ENCODE measurements at places on chromosomes 5 and 9. TPM values are rescaled to one million over a fixed set of nuclear protein-coding genes. Genes with fewer than 3 reads are reported as not detected.

Gene STKLD1
- not detected for total RNA-seq

Gene EGFLAM
- 0.13 TPM for total RNA-seq

Gene DRD1
- total RNA-seq = not detected

Gene DNLZ
- total RNA-seq = 36.6 TPM

GRCh38 chr9:90821697-90822096, 20.1 kb downstream of the SYK start:
- peak; percentile 36 for DNase-seq

DNA sequence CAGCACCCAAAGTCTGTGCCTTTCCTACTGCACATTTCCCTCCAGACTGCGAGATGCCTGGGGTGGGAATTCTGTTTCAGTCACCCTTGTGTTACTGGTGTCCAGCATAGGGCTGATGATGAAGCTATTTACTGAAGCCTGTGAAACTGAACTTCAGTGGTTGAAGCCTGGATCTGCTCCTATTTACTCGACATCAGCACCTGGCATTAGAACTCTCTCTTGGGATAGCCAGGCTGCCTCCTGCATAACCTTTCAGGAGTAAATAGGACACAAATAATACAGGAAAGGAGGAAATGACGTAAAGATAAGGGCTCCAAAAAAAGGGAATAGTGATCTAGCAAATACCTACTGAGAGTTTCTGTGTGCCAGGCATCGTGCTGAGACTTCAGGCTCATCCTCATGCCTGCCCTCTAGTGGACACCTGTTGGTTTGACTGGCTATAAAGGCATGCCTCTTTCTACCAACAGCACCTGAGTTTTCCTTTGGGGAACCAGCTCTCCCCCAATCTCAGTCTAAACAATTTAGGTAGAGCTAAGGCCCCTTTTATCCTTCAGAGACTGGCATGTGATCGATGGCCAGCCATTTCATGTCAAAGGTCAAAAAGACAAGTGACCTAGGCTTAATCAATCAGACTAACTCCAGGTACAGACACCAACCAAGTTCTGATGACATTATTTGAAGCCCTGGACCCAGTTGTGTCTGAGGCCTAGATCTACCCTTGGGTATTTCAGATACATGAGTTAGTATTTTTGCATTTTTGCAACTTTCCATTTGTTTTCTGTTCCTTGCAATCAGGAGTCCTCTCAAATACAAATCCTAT, 192.1 kb upstream of the TRIM32 start:
- DNase-seq = no peak

DNA sequence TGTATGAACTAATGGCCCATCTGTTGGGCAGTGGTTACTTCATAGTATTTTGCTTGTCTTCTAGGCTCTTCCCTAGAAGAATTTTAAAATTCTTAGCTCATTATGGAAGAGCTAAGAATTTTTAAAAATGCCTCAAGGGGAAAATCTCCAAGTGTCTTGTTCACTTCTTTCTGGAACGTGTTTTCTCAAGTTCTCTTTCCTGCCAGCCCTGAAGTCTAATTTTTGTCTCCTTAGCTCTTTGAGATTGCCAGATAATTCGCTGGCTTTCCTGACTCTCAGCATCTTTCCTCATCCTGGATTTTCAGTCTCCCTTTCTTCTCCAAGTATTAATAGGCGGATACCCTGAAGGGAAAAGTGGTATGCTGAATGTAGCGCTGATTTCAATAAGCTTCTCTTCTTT, 395.4 kb downstream of the ARRDC3 start:
- no peak for DNase-seq

- no peak for DNase-seq
These were observed 135.8 kb downstream of the SNCAIP start for GRCh38 chr5:122447879-122448278.

GRCh38 chr5:170190436-170191134, 42.2 kb upstream of the C5orf58 start:
- DNase-seq = no peak

DNA sequence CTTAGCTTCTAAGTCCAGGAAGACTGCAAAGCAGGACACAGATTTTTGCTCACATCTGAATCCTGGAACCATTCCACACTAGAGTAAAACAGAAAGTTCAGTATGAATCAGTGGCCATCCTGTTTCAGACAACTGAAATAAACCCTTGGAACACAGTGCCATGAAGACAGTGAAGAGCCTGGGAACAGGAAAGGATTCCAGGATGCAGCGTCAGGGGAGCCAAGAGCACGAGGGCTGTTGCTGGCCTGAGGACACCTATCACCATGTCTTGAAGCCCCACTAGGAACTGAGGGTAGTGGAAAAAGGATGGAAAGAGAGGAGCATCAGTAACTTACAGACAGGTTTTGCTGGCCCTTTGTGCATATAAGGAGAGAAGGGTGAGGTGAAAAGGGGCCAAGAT, 115.3 kb upstream of the FSTL4 start:
- DNase-seq = no peak

DNA sequence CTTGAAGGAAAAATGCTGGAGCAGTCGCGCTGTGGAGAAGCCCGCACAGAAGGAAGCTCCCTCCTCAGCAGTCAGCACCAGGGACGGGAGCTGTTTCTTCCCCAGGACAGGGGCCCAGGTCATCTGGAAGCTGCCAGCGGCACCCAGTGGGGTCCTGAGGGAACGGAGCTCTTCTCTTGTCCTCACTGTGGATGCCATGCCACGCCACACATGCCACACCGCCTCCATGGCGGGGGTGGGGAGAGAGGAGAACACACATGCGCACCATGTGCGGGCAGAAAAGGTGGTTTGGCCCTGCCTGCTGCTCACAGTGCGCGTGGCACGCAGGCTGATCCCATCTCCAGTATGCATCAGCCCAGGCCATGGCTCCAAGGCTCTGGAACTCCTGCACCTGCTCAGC, 41.7 kb upstream of the ZNF354B start:
- no peak for DNase-seq

DNA sequence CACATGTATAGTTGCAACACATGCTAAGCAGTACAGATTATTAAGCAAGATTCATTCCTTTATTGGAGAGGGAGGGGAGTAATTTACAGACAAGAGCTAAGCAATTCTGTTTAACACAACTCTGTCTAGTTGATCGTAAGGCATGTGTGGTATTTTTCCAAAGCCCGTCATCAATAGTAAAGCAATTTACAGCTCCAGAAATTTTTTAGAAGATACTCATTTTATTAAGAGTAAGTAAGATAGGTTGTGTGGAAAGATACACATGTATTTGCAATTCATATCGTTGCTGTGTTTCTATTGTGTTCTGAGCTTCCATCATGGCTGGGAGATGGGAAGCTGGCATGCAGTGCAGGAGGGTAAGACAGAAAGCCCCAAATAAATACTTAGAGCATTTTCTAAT, 289.2 kb upstream of the TMEM161B start:
- DNase-seq = no peak

- peak; percentile 35 for DNase-seq
These were observed 118.4 kb upstream of the PRSS3 start for GRCh38 chr9:33676746-33677505.

GRCh38 chr9:6089300-6089699, 73.9 kb upstream of the RANBP6 start:
- DNase-seq = no peak

- DNase-seq = no peak
These were observed 192.1 kb downstream of the COMMD10 start for GRCh38 chr5:116276952-116277351.

GRCh38 chr9:133060417-133060841, 1.4 kb upstream of the CEL start:
- DNase-seq = no peak

- no peak for DNase-seq
These were observed 60.4 kb downstream of the COL15A1 start for GRCh38 chr9:99004115-99004514.

GRCh38 chr9:120366644-120367019, 213.3 kb downstream of the CDK5RAP2 start:
- peak; percentile 94 for DNase-seq

DNA sequence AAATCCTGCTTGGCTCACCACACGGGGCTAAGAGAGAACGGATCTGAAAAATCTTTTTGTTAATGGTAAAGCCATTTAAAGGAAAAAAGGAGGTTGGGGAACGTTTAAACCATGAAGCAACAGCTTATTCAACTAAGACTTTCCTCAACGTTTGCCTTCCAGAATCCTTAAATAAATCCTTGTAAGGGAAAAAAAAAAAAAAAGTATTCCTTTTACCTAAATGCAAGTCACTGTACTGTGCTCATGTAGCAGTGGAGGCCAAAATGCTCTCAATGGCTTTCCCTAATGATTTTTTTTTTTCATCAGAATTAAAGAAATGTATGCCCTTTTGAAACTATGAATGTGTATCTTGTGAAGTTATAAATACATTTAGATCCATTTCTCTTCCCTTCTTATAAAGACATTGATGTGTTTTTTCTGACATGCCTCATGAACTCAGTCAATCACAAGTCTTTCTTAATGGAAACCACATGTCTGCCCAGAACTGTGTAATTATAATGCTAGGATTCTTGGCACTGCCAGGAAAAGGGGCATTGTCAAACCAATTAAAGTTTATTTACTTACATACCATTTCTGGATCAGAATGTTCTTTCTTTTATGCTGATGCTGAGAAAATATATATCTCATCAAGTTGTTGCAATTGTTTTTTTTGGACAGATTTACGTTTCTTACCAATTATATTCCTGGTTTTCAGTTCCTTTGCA, 107.5 kb downstream of the EBF1 start:
- DNase-seq = no peak

DNA sequence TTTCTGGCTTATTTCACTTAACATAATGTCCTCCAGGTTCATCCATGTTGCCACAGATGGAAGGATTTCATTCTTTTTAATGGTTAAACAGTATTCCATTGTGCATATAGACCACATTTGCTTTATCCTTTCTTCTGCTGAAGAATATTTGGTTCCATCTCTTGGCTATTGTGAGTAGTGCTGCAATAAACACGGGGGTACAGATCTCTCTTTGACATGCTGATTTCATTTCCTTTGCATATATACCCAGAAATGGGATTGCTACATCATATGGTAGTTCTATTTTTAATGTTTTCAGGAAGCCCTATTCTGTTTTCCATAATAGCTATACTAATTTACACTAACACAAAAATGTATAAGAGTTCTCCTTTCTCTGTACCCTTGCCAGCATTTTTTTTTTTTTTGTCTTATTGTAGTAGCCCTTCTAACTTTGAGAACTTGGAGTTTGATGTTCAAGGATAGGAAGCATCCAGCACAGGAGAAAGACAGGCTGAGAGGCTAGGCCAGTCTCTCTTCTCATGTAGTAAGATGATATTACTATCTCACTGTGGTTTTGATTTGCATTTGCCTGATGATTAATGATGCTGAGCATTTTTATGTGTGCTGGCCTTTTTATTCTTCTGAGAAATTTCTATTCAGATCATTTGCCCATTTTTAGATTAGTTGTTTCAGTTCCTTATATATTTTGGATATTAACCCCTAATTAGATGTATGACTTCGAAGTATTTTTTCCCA, 592.2 kb upstream of the ZNF608 start:
- DNase-seq = no peak

GRCh38 chr5:173020643-173021042, 35.5 kb upstream of the CREBRF start:
- no peak for DNase-seq

DNA sequence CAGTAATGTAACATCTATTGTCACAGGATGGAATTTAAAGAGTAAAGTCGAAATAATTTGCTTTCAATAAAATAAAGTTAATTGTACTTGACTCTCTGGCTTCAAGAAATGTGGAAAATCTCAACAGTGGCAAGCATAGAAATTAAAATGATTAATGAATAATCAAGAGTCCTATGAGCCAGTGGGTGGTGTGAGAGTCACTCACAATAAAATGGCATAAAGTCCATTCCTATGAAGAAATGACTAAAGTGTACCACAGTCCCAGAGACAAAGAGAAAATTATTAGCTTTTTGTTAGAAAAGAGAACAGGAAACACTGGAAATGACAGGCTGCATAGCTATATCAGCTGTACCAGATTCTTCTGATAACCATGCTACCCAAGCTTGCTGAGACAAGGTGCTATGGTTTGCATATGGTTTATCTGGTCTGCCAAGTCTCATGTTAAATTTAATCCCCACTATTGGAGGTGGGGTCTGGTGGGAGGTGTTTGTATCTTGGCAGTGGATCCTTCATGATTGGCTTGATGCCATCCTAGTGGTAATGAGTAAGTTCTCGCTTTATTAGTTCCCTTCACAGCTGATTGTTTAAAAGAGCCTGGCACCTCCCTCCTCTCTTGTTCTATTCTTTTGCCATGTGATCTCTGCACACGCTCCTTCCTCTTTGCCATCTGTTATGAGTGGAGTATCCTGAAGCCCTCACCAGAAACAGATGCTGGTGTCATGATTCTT, 647.7 kb upstream of the ITGA1 start:
- DNase-seq = no peak

- DNase-seq = no peak
These were observed 51.9 kb downstream of the MAPKAP1 start for GRCh38 chr9:125655066-125655633.

DNA sequence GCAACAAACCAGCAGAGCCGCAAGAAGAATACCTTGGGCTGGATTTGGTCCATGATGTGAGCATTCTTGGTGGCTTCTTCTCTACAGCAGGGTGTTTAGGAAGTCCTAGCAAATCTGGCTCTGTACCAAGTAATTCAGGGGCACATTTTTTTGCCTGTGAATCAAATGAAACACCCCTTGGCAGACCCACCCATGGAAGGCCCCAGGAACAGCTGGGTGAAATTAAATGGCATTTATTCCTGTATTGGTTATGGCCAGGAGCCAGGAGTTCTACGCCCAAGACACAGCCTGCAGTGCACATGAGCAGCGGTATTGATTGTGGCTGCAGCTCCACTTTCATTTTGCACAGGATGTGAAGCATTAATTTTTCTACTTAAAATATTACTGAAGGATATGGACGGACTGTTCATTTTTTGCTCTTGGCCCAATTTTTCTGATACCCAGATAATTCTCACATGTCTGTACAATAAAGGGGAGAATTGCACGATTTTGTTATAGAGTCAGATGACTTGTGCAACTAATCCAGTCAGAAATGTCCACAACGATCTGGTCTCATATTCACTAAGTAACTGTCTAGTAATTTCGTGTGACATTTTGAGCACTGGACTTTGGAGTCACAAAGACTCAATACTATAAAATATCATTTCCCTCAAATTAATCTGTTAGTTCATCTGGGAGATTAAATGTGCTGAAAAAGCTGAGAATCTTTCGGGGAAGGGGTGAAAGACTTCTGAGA, 120.7 kb upstream of the APC start:
- DNase-seq = no peak

GRCh38 chr9:122095010-122095767, 2.1 kb upstream of the TTLL11 start:
- peak; percentile 47 for DNase-seq

- DNase-seq = no peak
These were observed 75.5 kb downstream of the PALM2AKAP2 start for GRCh38 chr9:109855540-109855939.
